COR-L47 (cell line): ENCODE measurements at places on chromosomes 2 and 18.
A peak's percentile ranks its signal among the peaks of the same experiment; 100 is the strongest.

DNA sequence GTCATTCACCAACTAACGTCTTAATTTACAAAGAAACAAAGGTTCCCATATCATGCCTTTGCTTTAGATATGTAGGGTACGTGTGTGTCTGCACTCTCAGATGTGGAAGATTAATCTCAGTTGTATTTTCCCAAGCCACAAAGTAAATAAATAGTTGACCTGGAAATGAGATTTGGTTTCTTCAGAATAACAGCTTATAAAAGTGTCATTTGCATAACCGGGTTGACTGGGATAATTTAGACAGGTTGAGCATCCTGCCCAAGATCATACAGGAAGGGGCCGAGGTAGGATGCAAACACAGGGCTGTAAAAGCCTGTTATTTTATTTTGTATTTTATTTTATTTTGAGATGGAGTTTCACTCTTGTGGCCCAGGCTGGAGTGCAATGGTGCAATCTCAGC, 19.5 kb downstream of the ATG16L1 start:
- no peak for DNase-seq

DNA sequence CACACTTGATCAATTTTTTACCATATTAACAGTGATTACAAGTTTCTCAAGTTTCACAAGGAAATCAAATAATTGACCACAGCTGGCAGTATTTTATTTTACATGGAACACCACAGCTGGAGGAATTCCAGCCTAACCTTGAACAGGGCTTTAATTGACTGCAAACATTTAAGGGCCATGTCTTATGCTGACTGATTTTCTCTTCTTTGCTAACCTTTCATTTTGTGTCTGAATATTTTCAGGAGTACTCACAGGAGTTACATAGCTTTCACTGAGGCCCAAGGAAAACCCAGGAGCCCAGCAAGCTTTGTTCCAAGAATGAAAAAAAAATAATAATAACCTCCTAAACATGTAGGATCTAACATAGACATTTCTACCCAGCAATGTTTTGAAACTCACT, 49.6 kb downstream of the FRZB start:
- DNase-seq, result no peak

DNA sequence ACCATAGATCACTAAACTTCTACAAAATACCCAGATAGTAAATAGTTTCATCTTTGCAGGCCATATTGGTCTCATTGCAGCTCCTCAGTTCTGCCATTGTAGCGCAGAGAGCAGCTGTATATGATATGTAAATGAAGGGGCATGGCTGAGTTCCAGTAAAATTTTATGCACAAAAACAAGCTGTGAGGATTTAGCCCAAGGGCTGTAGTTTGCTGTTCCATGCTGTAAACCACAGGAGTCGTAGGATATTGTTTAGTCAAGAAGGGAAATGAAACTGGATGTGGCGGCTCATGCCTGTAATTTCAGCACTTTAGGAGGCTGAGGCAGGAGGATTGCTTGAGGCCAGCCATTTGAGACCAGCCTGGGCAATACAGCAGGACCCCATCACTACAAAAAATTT, 83.0 kb downstream of the MGAT5 start:
- DNase-seq, result no peak

DNA sequence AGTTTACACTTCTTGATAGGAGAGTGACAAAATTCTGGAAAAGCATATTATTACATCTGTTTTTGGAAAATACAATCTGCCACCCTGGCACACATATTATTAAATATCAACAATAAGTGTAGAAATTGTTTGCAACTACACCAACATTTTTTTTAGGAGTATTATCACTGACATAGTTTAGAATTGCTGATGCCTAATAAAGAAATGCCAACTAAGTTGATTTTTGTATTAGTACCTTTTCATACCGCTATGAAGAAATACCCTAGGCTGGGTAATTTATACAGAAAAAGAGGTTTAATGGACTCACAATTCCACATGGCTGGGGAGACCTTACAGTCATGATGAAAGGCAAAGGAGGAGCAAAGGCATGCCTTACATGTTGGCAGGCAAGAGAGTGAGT, 35.9 kb upstream of the TFPI start:
- no peak for DNase-seq

GRCh38 chr2:167833294-167833693, 414.1 kb downstream of the STK39 start:
- no peak for DNase-seq

DNA sequence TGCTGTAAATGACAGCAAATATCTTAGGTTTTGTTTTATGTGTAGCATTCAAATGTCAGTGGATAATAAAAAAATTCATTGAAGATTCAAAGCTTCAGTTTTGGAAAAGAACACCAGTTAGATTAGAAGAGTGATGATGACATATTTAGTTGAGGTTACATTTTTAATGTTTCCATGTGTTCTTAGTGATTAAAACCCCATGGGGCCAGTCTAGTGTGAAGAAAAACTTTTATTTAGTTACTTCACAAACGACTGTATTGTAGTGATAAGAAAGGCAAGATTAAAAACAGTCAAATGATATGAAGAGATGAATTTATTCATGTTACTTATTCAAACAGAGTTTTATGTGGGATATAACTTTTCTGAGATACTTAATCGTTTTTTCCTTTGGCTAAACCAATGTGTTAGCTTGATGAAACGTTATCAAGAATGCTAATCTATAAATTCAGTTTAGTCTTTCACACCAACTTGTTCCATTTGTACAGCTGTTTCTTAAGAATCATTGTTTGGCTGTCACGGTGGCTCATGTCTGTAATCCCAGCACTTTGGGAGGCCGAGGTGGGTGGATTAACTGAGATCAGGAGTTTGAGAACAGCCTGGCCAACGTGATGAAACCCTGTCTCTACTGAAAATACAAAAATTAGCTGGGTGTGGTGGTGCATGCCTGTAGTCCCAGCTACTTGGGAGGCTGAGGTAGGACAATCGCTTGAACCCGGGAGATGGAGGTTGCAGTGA, 11.6 kb downstream of the BMPR2 start:
- no peak for DNase-seq

DNA sequence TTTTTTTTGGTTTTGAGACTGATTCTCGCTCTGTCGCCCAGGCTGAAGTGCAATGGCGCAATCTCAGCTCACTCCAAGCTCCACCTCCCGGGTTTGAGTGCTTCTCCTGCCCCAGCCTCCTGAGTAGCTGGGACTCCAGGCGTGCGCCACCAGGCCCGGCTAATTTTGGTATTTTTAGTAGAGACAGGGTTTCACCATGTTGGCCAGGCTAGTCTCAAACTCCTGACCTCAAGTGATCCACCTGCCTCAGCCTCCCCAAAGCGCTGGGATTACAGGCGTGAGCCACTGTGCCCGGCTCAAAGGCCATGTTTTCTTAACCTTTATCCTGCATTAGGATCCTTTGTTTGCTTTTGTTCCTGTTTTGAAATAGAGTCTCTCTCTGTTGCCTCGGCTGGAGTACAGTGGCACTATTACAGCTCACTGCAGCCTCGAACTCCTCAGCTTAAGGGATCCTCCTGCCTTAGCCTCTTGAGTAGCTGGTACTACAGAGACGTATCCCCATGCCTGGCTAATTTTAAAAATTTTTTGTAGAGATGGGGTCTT, 41.0 kb downstream of the NPC1 start:
- DNase-seq, result no peak

GRCh38 chr2:151826737-151827157, 1.5 kb downstream of the ARL5A start:
- DNase-seq, result no peak

- DNase-seq, result no peak
Measured at GRCh38 chr2:225196579-225196978, 154.3 kb upstream of the DOCK10 start.

DNA sequence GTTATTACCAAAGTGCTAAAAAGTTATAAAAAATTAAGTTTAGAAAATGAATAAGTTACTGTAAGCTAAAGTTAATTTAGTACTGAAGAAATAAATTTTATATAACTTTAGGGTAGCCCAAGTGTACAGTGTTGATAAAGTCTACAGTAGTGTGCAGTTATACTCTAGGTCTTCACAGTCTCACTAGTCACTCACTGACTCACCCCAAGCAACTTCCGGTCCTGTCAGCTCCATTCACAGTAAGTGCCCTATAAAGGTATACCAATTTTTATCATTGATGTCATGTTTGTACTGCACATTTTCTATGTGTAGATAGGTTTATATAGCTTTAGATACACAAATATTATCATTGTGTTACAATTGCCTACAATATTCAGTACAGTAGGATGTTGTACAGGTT, 518.3 kb upstream of the PIK3C3 start:
- no peak for DNase-seq

- DNase-seq, result no peak
Measured at GRCh38 chr2:135657806-135658582, 83.7 kb upstream of the UBXN4 start.

GRCh38 chr2:168434146-168434545, 21.9 kb upstream of the CERS6 start:
- DNase-seq, result peak; percentile 89

- DNase-seq, result no peak
Measured at GRCh38 chr2:18889565-18890332, 300.4 kb upstream of the NT5C1B start.

DNA sequence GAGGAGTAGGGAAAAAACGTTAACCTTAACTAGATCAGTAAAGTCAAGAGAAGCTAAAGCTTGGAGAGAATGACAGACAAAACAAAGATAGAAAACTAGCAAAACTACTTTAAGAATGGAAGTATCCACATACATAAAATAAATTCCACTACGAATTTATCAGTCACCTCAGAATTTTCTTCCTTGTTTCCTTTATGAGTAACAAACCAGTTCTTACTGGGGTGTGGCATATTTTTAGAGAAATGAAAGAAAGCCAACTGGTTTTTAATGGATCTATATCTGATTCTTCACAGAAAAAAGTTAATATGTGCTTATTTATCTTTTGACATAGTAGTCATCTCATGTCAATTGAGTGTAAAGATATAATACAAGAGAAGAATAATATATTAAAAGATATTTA, 2033.7 kb upstream of the CELF4 start:
- no peak for DNase-seq

- DNase-seq, result no peak
Measured at GRCh38 chr2:178905261-178905660, 98.0 kb upstream of the TTN start.

- no peak for DNase-seq
Measured at GRCh38 chr18:8443505-8443904, 165.7 kb upstream of the RAB12 start.

DNA sequence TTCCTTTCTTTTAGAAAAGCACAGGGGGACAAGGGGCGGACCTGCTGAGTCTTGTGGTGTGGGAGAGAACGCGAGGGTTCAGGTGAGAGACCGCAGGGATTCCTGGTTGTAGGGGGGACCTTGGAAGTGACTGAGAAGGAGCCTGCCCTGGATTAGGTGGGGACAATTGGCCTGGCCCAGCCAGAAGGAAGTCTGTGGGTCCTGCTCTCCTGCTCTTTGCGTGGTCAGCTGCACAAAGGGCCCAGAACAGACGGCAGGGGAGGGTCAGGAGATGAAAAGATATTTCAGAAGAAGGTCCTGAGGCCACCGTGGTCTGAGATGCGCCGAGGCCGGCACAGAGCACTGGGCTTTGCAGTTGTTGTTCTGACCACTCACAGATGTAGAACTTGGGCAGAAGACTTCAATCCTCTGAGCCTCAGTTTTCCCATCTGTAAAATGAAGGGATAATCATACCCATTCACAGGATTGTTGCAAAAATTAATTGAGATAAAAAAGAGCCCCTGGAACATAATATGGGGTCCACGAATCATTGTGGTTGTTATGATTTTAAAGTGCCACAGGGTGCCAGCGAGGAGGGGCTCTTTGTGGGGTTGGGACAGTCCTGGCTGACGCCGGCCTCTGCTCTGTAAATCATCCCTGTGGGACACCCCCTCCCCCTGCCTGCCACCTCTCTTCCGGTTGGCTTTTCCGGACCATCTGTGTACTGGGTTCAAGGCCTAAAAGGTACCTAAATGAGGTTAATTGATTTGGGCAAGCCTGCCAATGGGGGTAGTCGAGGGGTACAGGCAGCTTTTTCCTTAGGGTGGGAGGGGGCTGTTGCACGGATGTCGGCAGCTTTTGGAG, 1.8 kb downstream of the LPIN1 start:
- DNase-seq, result no peak

- no peak for DNase-seq
Measured at GRCh38 chr2:96977631-96978195, 8.7 kb downstream of the FAM178B start.

- DNase-seq, result no peak
Measured at GRCh38 chr2:204673877-204674276, 128.6 kb downstream of the PARD3B start.

GRCh38 chr18:58195278-58195765, 151.3 kb downstream of the NEDD4L start:
- DNase-seq, result peak; percentile 54

DNA sequence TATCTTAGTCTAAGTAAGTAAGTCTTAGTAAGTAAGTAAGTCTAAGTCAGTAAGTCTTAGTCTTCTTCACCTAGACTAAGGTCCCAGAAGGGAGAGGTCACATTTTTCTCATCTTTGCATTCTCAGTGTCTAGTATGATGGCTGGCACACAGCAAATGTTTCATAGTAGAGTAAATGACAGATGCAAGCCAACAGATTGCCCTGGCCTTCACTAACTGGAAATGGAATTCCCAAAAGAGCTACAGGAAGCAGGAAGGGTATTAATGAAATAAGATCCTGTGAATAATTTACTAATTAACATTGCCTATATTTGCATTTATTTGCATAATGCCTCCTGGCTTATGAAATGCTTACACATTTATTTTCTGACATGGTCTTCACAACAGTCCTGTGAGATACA, 221.6 kb downstream of the RAD51AP2 start:
- DNase-seq, result no peak

DNA sequence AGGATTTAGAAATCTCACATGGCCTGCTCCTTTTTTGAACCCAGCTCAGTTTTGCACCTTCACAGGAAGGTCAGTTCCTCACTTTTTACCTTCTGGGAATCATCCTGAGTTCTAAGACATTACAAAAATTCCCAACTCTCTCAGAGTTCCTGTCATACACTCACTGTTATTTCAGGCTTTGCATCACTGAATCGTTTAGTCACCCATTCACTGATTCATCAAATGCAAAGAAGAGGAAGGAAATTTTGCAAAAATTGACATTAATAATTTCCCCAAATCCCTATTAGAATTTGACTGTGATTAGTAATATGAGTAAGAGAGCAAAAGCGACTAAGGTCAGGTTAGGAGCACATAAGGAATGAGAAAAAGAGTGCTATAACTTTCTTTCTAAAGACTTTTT, 197.5 kb downstream of the PDE1A start:
- DNase-seq, result no peak

GRCh38 chr18:13222856-13223281, 4.3 kb downstream of the LDLRAD4 start:
- peak; percentile 97 for DNase-seq

DNA sequence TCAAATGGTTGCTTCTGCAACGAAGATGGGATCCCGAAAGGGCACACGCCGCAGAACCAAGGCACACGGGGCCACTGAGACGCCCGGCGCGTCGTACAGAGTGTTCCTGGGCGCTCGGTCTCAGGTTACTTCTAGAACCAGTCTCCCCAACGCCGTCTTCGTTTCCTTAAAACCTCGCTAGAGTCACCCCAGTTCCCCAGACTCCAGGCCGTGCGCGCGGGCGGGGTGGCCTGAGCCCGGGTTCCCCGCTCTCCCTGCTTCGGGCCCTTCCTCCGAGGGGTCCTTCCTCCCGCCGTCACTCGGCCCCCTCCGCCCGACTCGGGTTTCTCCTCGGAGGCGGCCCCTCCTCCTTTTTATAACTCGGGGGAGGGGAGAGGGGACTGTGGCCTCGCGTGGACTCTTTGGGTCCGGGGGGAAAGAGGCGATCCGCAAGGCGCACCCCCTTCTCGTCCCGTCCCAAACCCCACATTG, 774 bp upstream of the FZD7 start:
- no peak for DNase-seq
